CD8-positive, alpha-beta memory T cell (primary cell): ENCODE measurements at places on chromosomes 12 and 14.

DNA sequence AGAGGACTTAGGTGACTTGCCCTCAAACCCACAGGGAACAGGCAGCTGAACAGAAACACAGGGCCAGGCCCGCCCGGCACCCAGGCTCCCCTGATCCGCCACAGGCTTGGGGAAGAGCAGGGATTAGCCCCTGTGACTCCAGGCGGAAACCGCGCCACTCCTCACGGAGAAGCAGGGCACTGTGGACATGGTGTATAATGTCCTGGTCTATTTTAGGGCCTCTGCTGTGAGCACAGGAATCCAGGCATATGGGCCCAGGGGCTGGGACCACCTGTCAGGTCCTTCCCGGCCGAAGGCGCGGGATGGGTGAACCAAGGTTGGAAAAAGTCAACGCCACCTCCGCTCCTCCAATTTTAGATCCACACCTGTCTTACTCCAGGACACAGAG lies 34.6 kb upstream of the MEG3 start:
- DNase-seq: no peak

GRCh38 chr12:10756194-10756593 lies 33.1 kb upstream of the YBX3 start:
- no peak for DNase-seq

DNA sequence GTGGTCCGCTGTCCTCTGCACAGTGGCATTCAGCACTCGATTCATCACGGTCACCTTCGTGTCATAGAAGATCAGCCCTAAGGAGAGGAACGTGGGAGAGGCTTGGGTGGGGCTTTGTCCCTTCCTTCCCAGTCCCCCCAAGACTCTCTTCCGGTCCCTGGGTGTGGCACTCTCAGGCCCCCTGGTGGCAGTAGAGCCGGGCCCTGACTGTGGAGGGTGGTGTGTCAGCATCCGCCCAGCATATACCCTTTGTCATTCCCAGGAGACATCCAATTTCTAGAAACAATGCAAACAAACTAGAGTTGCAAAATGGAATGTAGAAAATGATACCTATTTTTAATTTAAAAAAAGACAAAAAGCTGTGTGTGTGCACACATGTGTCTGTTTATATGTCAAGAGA lies 45.0 kb downstream of the TRAFD1 start:
- DNase-seq: peak; percentile 9

DNA sequence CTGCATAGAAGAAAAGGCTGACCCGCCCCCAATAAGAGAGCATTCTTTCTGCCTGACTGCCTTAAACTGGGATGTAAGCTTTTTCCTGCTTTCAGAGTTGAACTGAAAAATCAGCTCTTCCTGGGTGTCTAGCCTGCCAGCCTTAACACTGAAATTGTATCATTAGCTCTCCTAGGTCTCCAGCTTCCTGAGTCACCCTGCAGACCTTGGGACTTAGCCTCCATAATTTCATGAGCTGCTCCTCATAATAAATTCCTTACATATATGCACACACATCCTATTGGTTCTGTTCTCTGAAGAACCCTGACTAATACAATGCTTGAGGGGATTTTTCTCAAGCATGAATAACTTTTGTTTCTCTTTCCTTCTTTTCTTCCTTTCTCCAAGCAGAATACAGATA lies 76.4 kb upstream of the FAR2 start:
- DNase-seq: no peak

DNA sequence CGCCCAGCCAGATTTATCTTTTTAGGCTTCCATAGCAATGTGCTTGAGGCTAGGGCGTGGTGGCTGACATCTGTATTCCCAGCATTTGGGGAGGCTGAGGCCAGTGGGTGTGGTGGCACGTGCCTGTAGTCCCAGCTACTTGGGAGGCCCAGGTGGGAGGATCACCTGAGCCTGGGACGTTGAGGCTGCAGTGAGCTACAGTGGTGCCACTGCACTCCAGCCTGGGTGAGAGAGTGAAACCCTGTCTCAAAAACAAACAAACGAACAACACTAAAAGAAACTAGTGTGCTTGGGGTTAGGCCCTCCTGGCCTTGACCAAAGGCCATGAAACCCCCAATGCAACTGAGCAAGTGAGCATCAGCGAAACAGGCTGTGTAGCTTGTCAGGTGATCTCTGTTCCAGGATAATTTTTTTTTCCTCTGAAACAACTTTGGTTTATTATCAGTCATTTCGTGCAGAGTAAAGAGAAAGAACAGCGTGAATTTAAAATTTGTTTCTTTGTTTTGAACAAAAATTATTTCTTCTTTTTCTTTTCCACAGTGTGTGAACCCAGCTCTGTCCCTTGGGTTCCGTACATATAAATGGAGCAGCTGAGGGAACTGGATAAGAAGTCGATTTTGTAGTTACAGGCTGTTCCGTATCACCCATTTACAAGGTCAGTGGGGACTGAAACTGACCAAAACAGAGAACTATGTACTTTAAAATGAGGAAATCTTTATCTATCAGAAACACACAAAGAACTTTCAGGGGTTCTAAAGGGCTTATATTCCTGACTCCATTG lies 8.8 kb upstream of the TUBA1C start:
- no peak for DNase-seq

DNA sequence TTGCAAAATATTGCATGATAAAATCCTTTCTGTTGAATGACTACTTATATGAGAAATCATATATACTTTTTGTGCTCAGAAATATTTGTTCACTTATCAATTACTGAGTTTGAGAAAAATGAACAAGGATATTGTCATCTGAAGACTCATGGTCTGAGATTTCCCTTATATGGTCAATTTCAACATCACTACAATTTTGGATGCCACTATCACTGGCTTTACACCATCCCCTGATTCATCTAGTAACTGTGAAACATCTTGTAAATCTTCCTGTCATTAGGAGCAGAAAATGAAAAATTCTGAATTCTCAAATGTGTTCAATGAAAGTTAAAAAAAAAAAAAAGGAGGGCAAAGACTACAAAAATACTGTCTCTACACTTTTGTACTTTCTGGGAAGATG lies 21.8 kb upstream of the GXYLT1 start:
- DNase-seq: no peak

DNA sequence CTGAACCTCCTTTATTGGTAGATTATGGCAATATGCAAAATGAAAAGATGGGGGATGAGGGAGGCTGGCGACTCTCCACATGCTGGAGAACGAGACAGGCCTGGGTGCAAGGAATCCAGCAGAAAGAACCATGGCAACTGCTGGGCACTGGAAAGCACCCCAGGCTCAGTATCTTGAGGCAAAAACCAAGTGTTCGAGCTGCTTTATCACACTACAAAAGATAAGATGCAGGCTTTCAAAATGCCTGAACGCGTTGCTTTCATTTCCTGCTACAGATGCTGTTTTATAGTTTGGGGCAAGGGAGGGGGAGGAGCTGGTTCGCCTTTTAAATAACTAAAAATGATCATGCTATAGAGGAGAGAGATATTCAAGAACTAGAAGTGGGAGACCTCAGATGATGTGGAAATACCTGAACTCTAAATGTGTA lies 38.9 kb downstream of the NIN start:
- DNase-seq: no peak

DNA sequence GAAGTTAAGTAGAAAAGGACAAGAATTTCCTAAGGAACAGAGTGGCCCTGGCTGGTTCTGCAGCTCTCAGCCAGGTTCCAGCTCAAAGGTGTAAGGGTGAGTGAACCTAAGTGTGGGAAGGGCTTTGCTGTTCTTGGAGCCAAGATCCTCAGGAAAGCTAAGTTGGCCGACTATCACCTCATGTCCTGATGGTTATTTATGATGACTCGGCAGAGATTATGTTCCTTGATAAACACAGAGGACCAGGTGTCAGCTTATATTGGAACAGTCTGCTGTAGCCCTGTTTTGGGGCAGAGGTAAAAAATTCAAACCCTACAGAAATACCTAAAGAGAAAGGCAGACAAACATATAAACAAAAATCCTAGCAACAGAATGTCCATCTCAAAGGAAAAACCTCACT lies 128.5 kb downstream of the TBX3 start:
- no peak for DNase-seq
